ENCODE measurements at places on chromosomes 12 and 14.

DNA sequence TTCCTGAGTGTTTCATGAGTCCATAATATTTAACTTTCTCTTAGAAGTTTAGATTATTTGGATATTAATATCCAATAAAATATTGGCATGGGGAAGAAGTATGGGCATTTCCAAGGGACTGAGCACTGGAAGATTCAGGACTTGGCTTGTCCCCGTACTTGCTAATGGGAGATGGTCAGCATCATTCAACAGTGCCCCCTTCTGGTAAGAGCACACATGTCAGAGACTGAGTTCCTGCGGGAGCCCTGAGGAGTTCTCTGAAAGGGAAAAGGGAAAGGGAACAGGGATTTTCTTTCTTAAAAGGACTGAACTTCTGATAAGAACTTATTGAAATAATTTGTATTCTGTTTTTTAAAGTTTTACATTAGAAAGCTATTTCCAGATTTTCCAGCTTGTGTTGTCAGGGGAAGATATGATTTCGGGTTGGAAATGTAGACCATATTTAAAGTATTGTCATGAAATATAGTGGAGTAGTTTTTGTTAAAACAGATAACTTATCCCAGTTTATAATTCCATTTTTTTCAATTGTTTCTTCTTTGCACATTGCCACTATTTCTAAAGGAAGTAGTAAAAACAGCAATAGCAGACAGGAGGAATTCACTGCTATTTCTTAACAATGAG lies 59.8 kb upstream of the C12orf71 start:
- DNase-seq: no peak

DNA sequence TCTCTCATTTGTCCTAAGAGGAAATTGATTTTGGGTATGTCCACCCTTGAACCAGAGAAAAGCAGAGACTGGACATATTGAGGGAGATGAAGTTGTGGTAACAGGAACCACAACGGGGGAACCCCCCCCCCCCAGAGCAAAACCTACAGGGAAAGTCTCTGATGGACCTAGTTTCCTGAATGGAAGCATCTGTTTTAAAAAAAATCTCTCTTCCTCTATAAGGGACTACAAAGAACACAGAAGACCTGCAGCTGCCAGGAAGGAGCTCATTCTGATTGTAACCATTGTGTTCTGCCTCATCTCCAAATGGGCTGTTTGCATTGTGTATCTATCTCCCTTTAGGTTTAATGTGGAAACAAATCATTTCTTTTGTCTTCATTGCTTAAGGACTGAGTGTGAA lies 13.4 kb downstream of the C1S start:
- DNase-seq: no peak

DNA sequence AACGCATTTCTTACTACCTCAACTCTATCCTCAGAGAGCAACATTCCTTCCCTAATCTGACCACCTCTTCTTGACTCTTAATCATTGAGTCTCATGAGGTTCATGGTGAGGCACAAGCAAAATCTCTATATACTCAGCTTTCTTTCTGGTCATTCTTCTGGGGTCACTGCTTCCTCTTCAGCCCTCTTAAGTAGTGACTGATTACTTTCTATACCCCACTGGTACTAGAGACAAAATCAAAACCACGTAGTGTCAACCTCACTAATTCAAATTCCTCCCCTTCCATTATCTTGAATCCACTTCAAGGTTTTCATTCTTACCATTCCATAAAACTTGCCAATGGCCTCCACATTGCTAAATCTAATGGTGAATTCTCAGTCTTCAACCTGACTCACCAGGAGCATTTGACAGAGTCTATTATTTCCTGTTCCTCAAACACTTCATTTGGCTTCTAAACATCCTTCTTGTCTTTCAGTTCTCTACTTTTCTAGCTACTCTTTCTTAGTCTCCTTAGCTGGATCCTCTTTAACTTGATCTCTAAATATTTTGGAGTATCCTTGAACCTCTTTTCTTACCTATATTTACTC lies 6.8 kb downstream of the WDHD1 start:
- DNase-seq: no peak

DNA sequence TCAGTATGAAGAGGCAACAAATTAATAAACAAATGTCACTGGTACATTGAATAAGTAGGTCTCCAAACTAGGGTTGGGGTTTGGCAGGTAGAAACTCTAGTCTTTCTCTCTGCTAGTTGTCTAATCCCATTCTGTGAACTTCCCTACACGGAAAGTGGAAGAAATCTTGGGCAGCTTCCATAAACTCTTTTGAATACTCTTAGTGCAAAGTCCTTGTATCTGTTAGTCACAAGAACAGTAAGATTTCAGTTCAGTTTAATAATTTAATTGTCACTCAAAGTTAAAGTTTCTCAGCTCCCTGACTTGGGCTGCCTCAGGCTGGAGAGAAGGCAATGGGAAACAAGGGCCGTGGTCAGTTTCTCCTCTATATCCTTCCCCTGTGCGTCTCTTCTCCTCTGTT lies 135.4 kb upstream of the MDM1 start:
- no peak for DNase-seq

DNA sequence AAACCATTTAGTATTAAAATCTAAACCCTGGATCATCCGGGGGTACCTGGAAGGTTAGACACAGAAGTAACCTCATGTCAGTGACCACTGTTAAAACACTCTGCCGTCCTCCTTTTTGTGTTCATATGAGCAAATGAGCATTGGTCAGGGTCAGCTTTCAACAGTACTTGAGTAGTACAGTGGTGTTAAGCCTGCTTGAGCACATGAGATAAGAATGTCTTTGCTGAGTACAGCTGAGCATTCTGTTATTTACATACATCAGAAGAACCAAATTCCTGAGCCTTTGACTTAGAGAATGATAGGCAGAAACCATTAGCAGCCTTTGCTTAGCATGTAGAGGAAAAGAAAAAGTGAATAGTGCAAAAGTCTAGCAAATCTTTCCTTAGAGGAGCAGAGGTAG lies 38.6 kb upstream of the LRTM2 start:
- no peak for DNase-seq

GRCh38 chr12:115001571-115002180 lies 317.7 kb upstream of the TBX3 start:
- DNase-seq: no peak

- no peak for DNase-seq
Measured at GRCh38 chr12:101694297-101694848, 3.1 kb upstream of the CHPT1 start.

GRCh38 chr12:123723011-123723410 lies 10.9 kb downstream of the ATP6V0A2 start:
- no peak for DNase-seq

- DNase-seq: no peak
Measured at GRCh38 chr12:39638178-39638577, 18.6 kb upstream of the ABCD2 start.

DNA sequence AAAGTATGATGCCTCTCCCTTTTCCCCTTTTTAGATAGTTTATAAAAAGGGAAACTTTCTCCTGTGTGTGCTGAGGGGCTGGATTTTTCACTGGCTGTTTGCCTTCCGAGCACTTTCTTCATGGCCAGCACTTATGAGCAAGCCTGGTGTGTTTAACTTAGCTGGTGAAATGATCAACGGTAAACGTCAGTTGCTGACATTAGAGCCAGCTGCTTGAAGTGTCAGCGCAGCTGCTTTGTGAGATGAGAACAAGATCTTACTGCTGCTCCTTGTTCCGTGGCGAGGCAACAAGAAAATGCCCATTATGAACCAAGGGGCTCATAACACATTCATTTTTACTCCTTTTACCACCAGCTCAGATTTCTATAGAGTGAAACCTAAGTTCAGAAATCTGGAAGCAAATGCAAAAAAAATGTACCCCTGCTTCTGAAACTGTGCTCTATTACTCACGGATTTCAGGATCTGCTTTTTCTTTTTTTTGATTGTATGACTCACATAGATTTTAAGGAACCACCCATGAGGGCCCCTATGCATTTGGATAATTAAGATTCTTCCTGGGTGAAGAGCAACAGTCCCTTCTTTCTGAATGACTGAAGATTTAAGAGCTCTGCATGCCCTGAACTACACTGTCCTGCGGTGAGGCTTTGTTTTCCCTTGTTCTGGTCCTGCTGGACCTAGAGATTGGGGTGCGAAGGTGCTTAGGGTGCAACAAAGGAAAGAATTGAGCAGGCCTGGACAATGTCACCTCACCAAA lies 74.3 kb upstream of the CPM start:
- no peak for DNase-seq

DNA sequence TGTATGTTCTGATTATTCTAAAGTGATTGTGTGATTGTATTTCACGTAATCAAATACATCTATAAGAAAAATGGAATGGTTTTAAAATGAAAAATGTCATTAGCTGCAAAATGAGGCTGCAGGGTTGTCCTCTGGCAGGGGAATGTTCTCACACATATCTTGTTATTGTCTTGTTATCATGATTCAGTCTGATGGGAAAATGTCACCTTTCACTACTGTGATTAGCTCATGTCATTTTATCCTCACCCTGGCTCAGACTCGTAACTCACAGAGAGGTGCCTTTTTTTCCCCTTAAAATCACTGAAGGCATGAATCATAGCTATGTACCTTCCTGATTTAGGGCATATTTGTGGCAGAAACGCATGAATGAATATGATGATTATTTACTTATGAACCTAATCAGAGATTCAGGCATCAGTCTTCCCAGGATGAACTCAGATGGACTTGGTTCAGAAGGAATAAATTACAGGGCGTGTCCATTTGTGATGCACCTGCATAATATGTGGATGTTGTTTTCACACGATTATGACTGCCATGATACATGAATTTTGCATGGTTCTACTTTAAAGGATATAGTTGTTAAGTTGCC lies 1339.2 kb downstream of the AACS start:
- DNase-seq: no peak

Measured in stimulated activated CD8-positive, alpha-beta memory T cell treated with anti-CD3 and anti-CD28 coated beads, Interleukin-4, amount 100 ng/mL, for 1 hour (primary cell).